ENCODE measurements at places on chromosomes 4 and X.

DNA sequence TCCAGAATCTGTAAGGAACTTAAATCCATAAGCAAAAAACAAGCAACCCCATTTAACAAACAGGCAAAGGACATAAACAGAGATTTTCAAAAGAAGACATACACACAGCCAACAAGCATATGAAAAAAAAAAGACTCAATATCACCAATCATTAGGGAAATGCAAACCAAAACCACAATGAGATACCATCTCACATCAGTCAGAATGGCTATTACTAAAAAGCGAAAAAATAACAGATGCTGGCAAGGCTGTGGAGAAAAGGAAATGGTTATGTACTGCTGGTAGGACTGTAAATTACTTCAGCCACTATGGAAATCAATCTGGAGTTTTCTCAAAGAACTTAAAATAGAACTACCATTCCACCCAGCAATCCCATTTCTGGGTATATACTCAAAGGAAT, 156.8 kb upstream of the RADX start:
- DNase-seq, result no peak

GRCh38 chr4:151218343-151218742, 58.6 kb upstream of the PRSS48 start:
- no peak for DNase-seq

DNA sequence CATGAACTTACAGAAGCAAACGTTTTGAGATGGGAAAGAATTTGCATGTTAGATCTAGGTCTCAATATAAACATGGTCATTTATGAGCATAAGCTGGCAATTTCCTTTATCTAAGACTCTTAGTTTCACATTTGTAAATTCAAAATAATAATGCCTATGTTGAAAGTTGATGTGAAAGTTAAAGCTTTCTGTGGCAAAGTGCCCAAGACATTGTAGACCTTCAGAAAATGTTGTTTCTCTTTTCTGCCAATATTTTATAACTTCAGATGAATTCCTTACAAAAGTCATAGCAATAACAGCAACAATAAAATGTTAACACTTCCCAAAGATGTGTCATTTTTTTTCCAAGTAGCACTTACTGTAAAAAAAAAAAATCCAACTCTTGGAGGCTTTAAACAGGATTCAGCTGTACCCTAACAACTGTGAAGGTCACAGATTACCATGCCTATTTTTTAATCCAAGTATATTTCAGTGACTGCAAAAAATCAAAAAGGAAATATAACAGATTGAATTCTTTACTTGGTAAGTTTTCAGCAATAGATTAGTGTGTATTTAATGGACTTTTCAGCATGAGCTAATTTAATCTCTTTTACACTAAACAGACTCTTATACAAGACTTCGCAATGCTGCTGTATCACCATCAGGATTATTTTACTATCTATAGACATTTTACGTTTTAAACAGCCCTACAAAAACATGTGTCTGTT, 206.5 kb upstream of the PDE5A start:
- DNase-seq, result no peak

DNA sequence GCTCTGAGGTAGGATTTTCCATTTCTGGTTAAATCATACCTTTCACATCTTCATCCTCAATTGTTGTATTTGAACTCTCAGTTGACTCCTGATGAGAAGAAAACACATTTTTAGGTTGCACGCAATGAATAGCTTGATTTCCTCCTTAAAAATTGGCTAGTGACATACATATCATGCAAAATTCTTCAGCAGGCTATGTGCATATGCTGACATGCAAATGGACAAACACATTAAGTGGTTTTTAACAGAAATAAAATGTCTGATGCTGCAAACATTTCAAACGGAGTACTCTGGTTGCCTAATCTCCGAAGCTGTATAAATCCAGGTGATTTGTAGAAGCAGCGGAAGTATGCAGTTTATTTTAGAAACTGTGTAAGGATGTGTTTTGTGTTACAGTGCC, 261.1 kb downstream of the CAMK2D start:
- no peak for DNase-seq

GRCh38 chr4:125049711-125050110, 265.0 kb upstream of the FAT4 start:
- no peak for DNase-seq

- DNase-seq, result no peak
These were observed 48.9 kb downstream of the JADE3 start for GRCh38 chrX:46961097-46961496.

GRCh38 chr4:128060121-128060698, 902 bp upstream of the LARP1B start:
- DNase-seq, result peak; percentile 32

GRCh38 chrX:110146521-110146920, 143.6 kb downstream of the TMEM164 start:
- peak; percentile 72 for DNase-seq

- no peak for DNase-seq
These were observed 183.0 kb downstream of the PACRGL start for GRCh38 chr4:20883231-20883630.

GRCh38 chr4:8150152-8151090, 8.2 kb downstream of the ABLIM2 start:
- DNase-seq, result no peak

DNA sequence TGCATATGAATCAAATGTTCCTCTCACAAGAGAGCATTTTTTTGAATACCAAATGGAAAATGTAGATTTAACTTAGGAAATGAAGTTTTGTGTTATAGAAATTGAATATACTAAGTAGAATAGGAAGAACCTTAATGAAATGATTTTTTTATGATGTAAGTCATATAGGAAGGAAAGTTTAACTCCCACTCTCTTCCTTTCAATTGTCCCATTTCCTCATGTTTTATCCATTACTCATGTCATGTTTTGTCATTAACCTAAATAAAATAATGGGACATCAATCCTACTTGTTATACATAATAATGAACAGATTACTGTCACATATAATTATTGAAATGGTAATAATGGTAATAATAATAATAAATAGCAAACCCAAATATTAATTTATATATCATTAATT, 22.7 kb upstream of the SRD5A3 start:
- DNase-seq, result no peak

GRCh38 chr4:2081540-2081939, 22.4 kb downstream of the NAT8L start:
- no peak for DNase-seq

- no peak for DNase-seq
These were observed at the start of gene EXOC1L for GRCh38 chr4:55819634-55820033. TSS of gene EXOC1L (plus strand) at chr4:55819790. CDS start at chr4:55820027, 237 bp downstream.

- DNase-seq, result no peak
These were observed 22.2 kb downstream of the LIAS start for GRCh38 chr4:39480902-39481695.

GRCh38 chr4:134777606-134778005, 576.0 kb upstream of the PABPC4L start:
- DNase-seq, result peak; percentile 12

- no peak for DNase-seq
These were observed 19.2 kb downstream of the MEPE start for GRCh38 chr4:87851953-87852352.

- peak; percentile 88 for DNase-seq
These were observed 49.0 kb upstream of the TRAM1L1 start for GRCh38 chr4:117134386-117134785.

GRCh38 chr4:180710628-180711337, 1532.4 kb upstream of the TENM3 start:
- no peak for DNase-seq

GRCh38 chr4:114606245-114606644, 7.6 kb downstream of the UGT8 start:
- peak; percentile 29 for DNase-seq

DNA sequence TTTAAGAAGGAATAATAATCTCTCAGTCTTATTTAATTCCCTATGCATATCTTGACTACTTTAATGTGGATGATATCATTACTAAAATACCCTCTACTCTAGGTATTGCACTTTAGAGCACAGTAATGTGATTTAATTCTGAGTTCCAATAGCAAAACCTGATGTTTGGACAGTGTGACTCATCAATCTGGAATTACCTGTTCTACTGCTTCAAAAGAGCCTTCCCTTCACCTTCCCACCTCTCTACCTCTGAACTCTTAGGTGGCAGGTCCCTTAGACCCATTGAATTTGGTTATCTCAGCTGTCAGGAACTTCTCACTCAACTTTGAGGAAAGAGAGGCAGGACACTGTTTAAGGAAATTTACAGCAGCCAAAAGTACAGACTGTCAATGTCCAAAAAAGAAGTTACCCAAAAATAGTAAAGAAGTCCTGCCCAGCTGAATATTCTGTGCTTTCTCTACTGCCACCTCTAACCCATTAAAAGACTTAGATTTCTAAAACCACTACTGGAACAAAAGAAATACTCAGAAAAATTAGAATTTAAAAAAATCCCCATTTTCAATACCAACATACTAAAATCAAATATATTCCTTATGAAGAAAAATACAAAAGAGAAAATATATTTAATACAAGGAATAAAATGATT, 123.1 kb upstream of the GPM6A start:
- DNase-seq, result no peak

- DNase-seq, result no peak
These were observed 79.6 kb downstream of the ANTXR2 start for GRCh38 chr4:79993476-79993875.

GRCh38 chrX:7147413-7147977, at the start of gene STS:
TSS of gene STS (plus strand) at chrX:7147712. CDS start at chrX:7253200, 105,488 bp downstream.
- peak; percentile 20 for DNase-seq

- DNase-seq, result no peak
These were observed 20.2 kb downstream of the NHS start for GRCh38 chrX:17395154-17395553.

DNA sequence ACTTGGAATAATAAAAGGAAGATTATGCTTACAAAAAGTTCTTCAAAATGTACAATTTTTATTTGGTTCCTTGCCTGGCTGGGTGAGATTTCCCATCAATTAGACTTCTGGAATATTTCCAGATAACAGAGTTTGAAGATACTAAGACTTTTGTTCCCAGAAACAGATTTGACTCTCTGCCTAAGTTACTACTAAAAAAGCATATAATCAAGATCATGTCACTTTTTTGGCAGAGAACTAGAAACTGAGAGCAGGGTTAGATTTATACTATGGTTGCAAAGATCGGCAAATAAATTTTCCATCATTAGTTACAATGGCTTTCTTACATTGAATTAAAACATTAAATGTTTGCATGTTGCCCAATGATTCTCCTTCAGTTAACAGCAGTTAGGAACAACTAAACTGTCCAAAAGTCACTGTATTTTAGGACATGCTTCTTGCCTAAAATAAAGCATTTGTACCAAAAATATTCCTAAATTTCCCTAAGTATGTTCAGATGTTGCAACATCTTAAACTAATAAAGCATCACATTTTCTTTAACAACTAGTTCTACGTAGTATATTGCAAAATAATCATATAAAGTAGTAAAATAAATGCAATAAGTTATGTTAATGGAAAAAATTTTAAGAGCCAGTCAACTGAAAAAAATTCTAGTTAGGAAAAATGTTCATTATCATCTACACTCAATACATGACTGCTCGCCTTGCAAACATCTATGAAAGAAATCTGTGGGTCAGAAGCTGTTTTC, 73.0 kb downstream of the SEC24D start:
- DNase-seq, result no peak

- DNase-seq, result no peak
These were observed 249.1 kb upstream of the FAM47A start for GRCh38 chrX:34381241-34381640.

- no peak for DNase-seq
These were observed 217.6 kb downstream of the ZNF674 start for GRCh38 chrX:46327566-46328115.

DNA sequence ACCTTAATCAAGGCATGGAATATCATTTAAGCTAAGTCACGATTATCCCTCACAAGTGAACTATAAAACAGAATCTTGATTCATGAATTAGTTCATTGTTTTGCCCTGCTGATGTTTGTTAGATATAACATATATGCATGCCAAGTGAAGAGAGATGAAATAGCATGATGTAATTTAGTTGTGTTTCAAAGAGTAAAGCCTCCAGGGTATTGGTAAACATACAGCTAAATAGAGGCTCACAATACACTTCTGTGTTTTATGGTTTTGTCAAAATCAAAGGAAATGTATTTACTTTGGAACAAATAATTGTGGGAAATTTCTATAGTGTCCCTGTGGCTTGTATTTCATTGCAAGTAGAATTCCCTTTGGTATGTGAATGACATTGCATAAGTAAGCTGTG, 69.0 kb upstream of the LEF1 start:
- no peak for DNase-seq

- DNase-seq, result no peak
These were observed 68.2 kb downstream of the AGTR2 start for GRCh38 chrX:116238567-116239255.

- DNase-seq, result no peak
These were observed 173.8 kb upstream of the RPL34 start for GRCh38 chr4:108446556-108446955.

- no peak for DNase-seq
These were observed 165.7 kb upstream of the CASK start for GRCh38 chrX:42089031-42089430.

DNA sequence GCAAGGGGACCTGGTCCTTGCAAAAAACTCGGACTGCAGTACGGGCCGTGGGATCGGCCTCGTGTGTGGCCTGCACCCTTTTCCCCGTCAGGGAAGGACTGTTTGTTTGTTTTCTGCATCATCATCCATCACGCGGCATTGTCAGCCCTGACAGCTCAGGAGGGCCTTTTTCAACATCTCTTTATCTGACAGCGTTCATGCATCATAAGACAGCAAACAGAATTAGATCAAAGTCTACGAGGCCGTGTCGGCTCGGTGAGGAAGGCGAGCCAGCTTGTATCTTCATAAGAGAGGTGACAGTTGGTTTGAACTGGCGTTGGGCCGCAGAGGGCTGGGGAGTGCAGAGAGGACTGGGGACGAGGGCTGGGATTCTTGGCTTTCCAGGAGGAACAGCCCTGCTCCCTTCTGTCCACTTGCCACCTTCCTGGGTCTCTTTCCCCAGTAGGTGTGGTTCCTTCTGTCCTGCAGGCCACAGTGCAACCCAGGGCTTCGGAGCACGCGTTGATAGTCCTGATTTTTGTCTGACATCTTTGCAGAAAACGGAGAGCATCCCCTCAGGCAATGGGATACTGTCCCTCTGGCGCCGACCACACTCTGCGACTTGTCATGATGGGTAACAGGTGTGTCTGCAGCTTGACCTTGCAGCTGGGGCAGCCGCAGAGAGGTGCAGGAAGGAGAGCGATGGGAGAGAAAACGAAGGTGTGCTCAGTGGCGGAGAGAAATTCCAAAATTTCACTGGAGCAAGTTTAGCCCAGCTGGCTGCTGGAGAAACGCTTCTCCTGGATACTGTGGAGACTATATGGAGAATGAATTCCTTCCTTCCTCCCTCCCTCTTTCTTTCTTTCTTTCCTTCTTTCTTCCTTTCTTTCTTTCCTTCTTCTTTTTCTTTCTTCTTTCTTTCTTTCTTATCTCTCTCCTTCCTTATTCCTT, 104.0 kb upstream of the SHOX start:
- no peak for DNase-seq

GRCh38 chr4:169975838-169976796, 50.1 kb downstream of the MFAP3L start:
- no peak for DNase-seq

- no peak for DNase-seq
These were observed 450.7 kb downstream of the UBE2NL start for GRCh38 chrX:144334577-144334976.

- DNase-seq, result no peak
These were observed 317.2 kb downstream of the TENM3 start for GRCh38 chr4:182560358-182560757.
